Nucleus accumbens (tissue), 56 donors: ENCODE measurements at places on chromosomes 7 and 10.

DNA sequence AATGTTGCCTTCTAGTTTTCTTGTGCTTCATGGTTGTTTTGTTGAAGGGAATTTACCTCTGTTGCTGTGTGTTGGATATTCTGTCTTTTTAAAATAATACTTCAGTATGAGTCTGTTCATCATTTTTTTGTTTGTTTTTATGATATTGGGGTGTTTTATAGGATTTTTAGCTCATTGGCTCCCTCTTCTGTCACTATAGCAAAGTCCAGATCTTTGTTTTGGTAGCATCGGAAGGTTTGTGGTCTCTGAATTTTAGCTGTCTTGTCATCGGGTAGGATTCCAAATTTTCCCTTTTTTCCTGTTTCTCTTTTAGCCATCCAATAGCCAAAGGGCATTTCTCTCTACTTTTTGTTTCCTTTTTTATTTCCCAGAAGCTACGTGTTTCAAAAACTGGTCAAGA, 91.4 kb downstream of the EXOC4 start:
- DNase-seq, result no peak

- DNase-seq, result no peak
Observed at GRCh38 chr7:76108540-76109233, 60.8 kb downstream of the MDH2 start.

GRCh38 chr10:73253225-73253555, 746 bp upstream of the MRPS16 start:
- no peak for DNase-seq

- no peak for DNase-seq
Observed at GRCh38 chr10:126045861-126046260, 149.5 kb downstream of the FANK1 start.

- DNase-seq, result no peak
Observed at GRCh38 chr7:94240902-94241301, 153.8 kb upstream of the COL1A2 start.
